ENCODE measurements at places on chromosomes 4 and X.

GRCh38 chrX:152897222-152898131, at the start of gene ZNF185:
ZNF185 (plus strand) TSS chrX:152898067; CDS start chrX:152914490, 16,423 bp downstream.
- no peak for DNase-seq

- no peak for DNase-seq
These were observed 11.8 kb upstream of the KIAA0232 start for GRCh38 chr4:6770581-6771228.

- DNase-seq: peak; percentile 73
These were observed 35.3 kb downstream of the NBDY start for GRCh38 chrX:56764153-56764974.

- no peak for DNase-seq
These were observed 843.4 kb downstream of the FSTL5 start for GRCh38 chr4:161320377-161320776.

DNA sequence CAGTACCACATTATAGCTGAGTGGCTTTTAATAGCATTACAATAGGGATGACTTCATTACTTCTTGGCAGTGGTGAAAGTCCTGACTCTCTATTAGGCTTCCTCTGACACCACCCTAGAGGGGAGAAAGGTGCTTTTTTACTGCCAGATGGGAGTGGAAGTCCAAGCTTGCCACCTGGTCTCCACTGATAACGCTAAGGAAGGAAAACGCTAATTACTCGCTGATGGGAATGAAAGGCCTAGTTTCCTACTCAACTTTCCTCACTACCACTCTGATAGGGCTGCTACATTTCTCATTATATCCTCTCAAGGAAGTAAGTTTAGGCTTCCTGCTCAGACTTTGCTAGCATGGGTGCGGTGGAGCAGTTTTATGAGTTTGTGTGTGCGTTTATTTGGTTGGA, 62.3 kb upstream of the PAGE3 start:
- no peak for DNase-seq

DNA sequence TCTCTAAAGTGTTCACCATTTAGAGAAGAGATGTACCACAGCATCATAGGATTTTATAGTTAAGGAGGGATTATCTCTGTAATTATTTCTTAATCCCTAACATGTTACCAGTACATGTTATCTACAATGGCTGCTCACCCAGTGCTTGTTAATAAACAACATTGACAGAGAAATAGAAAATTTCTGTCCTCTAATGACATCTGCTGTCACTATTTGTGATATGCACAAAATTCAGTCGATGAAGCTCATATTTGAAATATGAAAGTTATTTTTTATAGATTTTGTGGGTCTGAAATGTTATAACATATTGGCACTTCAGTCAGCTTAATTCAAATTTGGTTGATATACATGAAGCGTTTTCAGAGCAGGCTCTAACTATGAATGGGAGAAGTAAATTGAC, 48.8 kb upstream of the GRXCR1 start:
- DNase-seq: no peak

GRCh38 chr4:21512353-21512752, 436.2 kb downstream of the KCNIP4 start:
- DNase-seq: peak; percentile 66

DNA sequence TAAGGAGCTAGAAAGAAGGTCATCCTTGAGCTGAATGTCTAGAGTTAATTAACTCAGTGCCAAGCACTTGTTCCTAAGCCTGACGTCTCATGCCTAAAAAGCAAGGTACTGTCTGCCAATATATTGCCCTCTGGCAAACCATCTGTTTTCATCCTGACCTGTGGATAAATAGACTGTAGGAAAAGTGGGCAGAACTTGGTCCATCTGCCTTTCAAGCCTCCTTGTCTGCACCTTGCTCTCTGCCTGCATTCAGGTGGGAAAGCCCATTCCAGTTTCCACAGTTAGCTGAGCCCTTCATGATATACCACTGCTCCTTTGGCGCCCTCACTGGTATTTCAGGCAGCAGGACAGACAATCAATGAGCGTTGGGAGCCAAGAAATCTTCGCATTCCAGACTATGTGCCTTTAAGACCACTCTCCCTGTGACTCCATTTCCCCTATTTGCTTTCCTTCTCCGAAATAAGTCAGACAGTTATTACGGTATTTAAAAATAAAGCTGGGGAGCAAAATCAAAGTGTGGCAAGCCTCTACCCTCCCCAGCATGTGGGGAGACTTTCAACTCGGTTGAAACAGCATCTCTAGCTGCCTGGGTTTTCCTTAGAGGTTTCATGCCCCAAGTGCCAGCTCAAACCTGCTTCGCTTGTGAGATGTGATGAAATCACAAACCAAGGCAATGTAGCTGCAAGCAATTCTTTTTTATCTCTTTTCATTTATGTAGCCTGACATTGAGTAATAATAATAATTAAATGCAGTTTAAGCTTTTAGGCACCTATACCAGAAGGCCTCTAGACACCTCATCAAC, 2.5 kb upstream of the CCDC149 start:
- no peak for DNase-seq

GRCh38 chr4:172169871-172170270, 356.7 kb downstream of the GALNTL6 start:
- DNase-seq: no peak

DNA sequence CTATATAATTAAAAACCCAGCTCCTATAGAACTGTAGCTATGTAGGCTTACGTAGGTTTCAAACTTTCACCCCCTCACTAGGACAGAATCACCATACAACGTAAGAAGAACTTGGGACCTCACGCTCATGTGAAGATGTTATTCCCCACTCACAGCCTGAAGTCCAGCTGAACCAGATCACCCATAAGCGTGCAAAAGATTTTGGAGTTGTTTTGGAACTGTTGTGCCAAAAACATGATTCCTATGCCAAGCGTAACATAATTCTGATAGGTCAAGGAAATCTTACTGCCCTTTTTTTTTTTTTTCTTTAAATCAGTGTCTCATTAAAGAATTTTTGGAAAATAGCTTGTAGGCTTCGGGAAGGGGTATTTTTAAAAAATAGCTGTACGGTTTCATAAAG, 57.0 kb downstream of the LCORL start:
- DNase-seq: no peak

DNA sequence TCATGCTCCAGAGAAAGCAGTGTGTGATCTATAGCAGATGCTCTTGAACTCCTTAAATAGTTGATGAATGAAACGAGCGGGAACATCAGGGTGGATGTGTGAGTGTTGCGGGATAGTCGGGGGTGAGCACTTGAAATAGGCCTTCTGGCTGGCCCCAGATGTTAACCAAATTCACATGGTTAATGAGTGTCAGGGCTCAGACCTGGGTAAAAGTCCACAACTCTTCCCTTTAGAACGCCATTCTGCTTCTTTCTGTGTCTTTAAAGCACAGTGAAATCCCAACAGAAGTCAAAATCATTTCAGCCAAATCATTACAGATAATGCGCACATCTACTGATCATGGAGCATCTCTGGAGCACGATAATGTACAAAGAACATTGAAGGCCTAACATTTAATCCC, 249.4 kb upstream of the BOD1L1 start:
- DNase-seq: no peak

All from head of caudate nucleus (tissue), 42 donors.